A549 treated with ZK216348 at 1 μM for 4 hours (cell line): ENCODE measurements at places on chromosomes 7 and 10. TPM values are rescaled to one million over a fixed set of nuclear protein-coding genes. Genes with fewer than 3 reads are reported as not detected.

Gene HOXA1
- total RNA-seq: 2.7 to 4.7 TPM (median 3.8 TPM) in 5 replicates

Gene ASZ1
- total RNA-seq: not detected in 5 replicates

Gene CRTAC1
- total RNA-seq: 1.0 to 1.4 TPM (median 1.2 TPM) in 5 replicates

Gene CBX3
- 177 to 367 TPM (median 226 TPM) in 5 replicates for total RNA-seq

Gene CTAGE4
- not detected in 5 replicates for total RNA-seq

Gene PRPF18
- 19.1 to 31.2 TPM (median 20.3 TPM) in 5 replicates for total RNA-seq

Gene GIMAP6
- not detected in 5 replicates for total RNA-seq

Gene ACSL5
- total RNA-seq: 0.18 to 0.43 TPM (median 0.21 TPM) in 5 replicates

Gene CCL24
- not detected in 5 replicates for total RNA-seq

Gene EMX2
- total RNA-seq: not detected in 5 replicates

Gene UNCX
- total RNA-seq: 0.21 TPM in 1 of 5 replicates, not detected in the others

Gene GNAI1
- 22.9 to 49.3 TPM (median 34.3 TPM) in 5 replicates for total RNA-seq

Gene CARD11
- total RNA-seq: 1.2 to 2.5 TPM (median 1.6 TPM) in 5 replicates

Gene CACNB2
- not detected in 5 replicates for total RNA-seq

Gene ODAD2
- total RNA-seq: not detected in 5 replicates

Gene CCZ1B
- total RNA-seq: 27.9 to 57.1 TPM (median 34.6 TPM) in 5 replicates

Gene FAM131B
- total RNA-seq: 0.20 to 0.62 TPM (median 0.46 TPM) in 5 replicates

Gene FAM25C
- total RNA-seq: 1.5 to 4.0 TPM (median 2.4 TPM) in 3 of 5 replicates, not detected in the others

Gene CHN2
- total RNA-seq: 0.32 TPM in 1 of 5 replicates, not detected in the others

Gene GRB10
- total RNA-seq: 54.0 to 73.7 TPM (median 67.7 TPM) in 5 replicates

Gene TUBAL3
- 0.22 to 0.45 TPM (median 0.33 TPM) in 5 replicates for total RNA-seq

Gene TMEM184A
- 6.8 to 14.2 TPM (median 11.3 TPM) in 5 replicates for total RNA-seq

Gene RAB18
- total RNA-seq: 67.0 to 121 TPM (median 84.9 TPM) in 5 replicates

Gene ITIH5
- 0.08 to 0.24 TPM (median 0.11 TPM) in 4 of 5 replicates, not detected in the other for total RNA-seq

Gene UCN3
- not detected in 5 replicates for total RNA-seq

Gene KNDC1
- 0.52 to 2.4 TPM (median 0.87 TPM) in 5 replicates for total RNA-seq

Gene CNPY1
- not detected in 5 replicates for total RNA-seq

Gene VSIR
- 19.2 to 36.7 TPM (median 33.4 TPM) in 5 replicates for total RNA-seq

Gene SEPHS1
- total RNA-seq: 58.4 to 72.0 TPM (median 66.7 TPM) in 5 replicates

Gene RAB11FIP2
- 4.3 to 18.4 TPM (median 10.9 TPM) in 5 replicates for total RNA-seq

Gene CDHR3
- total RNA-seq: 4.7 to 5.8 TPM (median 5.4 TPM) in 5 replicates

Gene LBX1
- not detected in 5 replicates for total RNA-seq

Gene KCP
- 0.12 to 0.36 TPM (median 0.18 TPM) in 5 replicates for total RNA-seq

Gene PAX4
- total RNA-seq: not detected in 5 replicates

Gene GPR146
- total RNA-seq: 0.68 to 2.3 TPM (median 1.7 TPM) in 5 replicates

Gene CDK6
- total RNA-seq: 10.3 to 19.8 TPM (median 15.4 TPM) in 5 replicates
